ENCODE measurements at places on chromosomes 13 and 19. TPM values are rescaled to one million over a fixed set of nuclear protein-coding genes. Genes with fewer than 3 reads are reported as not detected.

DNA sequence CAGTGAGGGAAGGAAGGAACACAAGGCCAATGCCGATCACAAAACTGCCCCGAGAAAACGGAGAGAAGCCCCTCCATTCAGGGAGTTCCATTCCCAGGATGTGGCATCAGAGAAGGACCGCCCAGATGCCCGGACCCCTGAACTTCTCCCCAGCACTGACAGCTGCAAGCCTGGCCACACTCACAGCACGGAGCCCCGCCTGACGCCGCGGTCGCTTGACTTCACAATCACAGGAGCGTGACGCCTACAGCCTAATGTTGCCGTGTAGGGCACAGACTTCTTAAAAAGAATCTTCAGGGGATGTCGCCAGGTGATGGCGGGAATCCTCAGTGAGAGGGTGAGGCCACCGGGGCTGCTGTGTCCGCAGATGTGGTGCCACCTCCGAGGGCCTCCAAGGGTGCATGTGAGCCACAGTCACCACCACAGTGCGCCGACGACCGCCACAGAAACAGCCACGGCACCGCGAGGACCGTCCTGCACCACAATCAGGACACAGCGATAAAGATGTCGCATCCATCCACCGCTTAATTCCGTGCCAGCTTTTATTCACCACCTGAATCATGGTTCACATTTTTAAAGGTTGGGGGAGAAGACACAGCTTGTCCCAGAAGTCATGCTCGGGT lies 77.2 kb downstream of the SPACA7 start:
- no peak for DNase-seq

ZNF536 gene
- total RNA-seq, result not detected

RGL3 gene
- not detected for total RNA-seq

DNA sequence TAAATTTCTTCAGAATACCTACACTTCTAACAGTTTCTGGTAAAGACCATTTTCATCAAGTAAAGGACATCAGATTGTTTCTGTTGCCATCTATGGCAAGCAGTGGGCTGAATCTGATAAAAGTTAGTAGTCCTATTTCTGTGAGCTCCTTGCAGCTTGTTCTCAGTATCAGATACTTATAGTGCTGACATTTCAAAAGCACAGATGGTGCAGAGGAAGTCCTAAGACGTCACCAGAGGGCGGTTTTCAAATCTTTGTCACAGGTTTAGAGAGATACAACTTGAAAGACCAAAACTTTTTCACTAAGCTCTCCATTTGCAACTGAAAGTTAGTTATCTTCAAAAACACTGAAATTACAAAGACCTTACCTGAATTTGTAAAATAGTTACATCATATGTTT lies 719.8 kb downstream of the SLITRK1 start:
- no peak for DNase-seq

GRCh38 chr13:113630296-113630695 lies 27.7 kb downstream of the ATP4B start:
- no peak for DNase-seq

SLC8A2 gene
- not detected for total RNA-seq

GRCh38 chr13:43965459-43965845 lies 85.7 kb downstream of the LACC1 start:
- DNase-seq, result no peak

CCDC122 gene
- 1.4 TPM for total RNA-seq

DNA sequence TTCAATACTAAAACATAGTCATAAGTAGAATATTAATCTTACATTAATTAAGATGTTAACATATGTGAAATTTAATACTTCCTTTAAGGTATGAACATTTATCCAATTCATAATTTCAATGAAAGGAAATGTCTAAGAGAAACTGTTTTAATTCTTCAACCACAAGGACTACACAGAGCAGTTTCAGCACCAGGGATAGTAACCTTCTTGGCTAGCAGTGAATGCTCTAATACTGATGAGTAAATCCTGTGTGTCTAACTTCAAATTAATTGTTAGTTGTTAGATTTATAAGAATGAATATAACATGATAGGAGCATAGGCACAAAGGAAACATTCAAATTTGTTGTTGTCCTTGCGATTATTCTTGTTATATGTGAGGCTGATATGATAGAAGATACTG lies 15.6 kb upstream of the NBEA start:
- no peak for DNase-seq

GRCh38 chr13:41212881-41213280 lies 18.5 kb upstream of the KBTBD7 start:
- no peak for DNase-seq

- DNase-seq, result no peak
Observed at GRCh38 chr19:49362929-49363267, 682 bp upstream of the TEAD2 start.

DNAJC15 gene
- total RNA-seq, result 6.4 TPM

Measured in T-helper 17 cell (primary cell).